ENCODE measurements at places on chromosomes 1 and 21.

DNA sequence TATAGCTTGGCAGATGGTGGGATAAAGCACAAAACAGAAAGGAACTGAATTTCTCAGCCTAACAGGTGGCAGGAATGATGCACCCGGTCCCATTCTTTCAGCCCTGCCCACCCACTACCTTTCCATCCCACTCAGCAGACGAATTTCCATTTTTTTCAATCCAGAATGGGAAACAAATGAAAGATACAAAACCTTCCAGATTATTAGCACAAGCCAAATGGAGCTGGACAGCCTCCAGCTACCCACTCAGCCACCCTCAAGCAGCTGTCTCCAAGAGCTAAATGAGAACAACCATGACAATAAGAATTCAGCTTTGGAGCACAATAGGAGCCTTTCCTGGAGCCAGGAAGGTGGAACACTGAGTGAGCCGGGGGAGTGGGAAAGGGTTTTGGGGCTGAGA is 96.3 kb upstream of the ST6GALNAC5 start:
- DNase-seq, result no peak

DNA sequence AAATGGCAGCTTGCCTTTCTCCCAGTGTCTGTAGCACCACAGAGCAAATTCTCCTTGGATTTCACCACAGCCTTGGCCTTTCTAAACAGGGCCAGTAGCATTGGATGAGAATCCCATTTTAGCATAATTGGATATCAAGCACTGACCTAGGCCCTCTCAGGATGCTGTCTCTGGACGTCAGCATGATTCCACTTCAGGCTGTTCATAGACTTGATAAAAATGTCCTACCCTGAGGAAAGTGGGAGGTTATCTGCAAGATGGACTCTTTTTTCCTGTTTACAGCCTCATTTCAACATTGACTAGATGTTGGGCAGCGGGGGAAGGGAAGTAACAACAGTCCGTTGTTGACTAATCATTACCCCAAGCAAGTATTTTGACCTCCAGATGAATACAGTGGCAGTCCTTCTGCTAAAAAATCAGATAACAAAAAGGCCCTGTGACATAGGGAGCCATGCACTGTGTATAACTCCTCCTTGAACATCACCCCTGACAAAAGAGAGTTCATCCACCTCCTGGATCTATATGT is 5.2 kb downstream of the NPL start:
- DNase-seq, result no peak

DNA sequence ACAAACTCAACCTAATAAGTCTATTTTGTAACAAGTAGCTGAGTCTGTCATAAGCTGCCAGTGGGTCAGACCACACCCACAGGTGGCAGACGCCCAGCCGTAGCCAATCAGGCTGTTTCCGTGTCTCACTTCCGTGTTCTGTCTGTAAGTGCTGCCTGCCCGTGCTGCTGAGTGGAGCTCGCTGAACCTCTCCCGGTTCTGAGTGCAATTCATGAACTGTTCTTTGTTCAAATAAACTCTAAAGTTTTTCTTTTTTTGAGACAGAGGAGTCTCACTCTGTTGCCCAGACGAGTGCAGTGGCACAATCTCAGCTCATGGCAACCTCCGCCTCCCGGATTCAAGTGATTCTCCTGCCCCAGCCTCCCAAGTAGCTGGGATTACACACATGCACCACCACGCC is 25.1 kb downstream of the POFUT2 start:
- no peak for DNase-seq

- no peak for DNase-seq
Measured at GRCh38 chr1:116806245-116806644, 52.0 kb downstream of the CD2 start.

GRCh38 chr1:80656014-80656636 is 1144.6 kb upstream of the ADGRL2 start:
- DNase-seq, result no peak

DNA sequence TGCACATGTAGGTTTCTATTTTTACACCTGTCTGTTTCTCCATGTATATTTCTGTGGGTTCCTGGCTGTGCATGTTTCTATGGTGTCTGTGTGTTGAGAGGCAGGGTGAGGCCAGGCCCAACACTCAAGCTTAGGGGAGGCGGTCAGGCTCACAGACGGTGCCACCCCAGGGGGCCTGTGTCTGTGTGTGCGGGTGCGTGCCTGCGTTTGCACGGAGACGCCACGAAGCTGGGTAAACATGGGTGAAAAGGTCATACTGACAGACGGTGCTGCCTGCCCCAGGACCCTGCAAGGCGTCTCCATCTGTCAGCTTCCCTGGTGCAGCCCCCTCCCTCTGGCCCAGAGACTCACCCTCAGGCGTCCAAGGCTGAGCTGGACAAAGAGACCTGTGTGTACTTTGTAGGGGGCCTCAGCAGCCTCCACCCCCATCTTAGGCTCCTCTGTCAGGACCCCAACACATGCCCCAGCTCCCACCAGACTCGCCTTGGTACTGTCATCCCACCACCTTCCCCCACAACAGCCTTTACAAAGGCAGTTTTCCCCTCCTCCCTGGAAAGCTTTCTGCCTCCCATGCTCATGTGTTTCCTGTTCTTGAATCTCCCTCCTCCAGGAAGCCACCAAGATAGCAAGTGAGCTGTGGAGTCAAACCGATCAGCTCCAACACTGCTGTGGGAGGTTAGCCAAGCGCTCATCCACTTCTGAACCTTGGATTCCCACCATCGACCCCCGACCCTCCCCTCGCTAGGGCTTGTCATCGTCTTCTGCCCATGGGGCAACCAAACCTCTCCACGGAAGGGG is 34.1 kb downstream of the PTPRF start:
- no peak for DNase-seq
